IMR-90 (cell line): ENCODE measurements at places on chromosomes 4 and X. TPM values are rescaled to one million over a fixed set of nuclear protein-coding genes. Genes with fewer than 3 reads are reported as not detected.

Gene SHOX
- total RNA-seq, result not detected in 2 replicates

Gene ASIC5
- not detected in 2 replicates for total RNA-seq

Gene IL2RG
- total RNA-seq, result not detected in 2 replicates

Gene RTL9
- total RNA-seq, result 0.56 and 0.90 TPM in 2 replicates

Gene PHKA2
- 9.4 and 10.0 TPM in 2 replicates for total RNA-seq

Gene DCLK2
- 10.8 and 11.3 TPM in 2 replicates for total RNA-seq

Gene EGF
- 2.2 and 4.2 TPM in 2 replicates for total RNA-seq

Gene TCEAL2
- not detected in 2 replicates for total RNA-seq

Gene CT45A10
- not detected in 2 replicates for total RNA-seq

Gene CRLF2
- total RNA-seq, result not detected in 2 replicates

Gene UGT2B15
- not detected in 2 replicates for total RNA-seq

Gene GYPB
- not detected in 2 replicates for total RNA-seq

Gene CYTL1
- 1.3 and 1.4 TPM in 2 replicates for total RNA-seq

Gene PFKFB1
- total RNA-seq, result under 0.01 TPM in 1 of 2 replicates, not detected in the other

Gene IL13RA1
- 31.7 and 35.6 TPM in 2 replicates for total RNA-seq

Gene NPFFR2
- not detected in 2 replicates for total RNA-seq

Gene PDE5A
- 567 and 770 TPM in 2 replicates for total RNA-seq

Gene WDR13
- total RNA-seq, result 60.8 and 62.7 TPM in 2 replicates

Gene PPP1R2C
- total RNA-seq, result not detected in 2 replicates

Gene TLR10
- total RNA-seq, result not detected in 2 replicates

Gene BEND2
- total RNA-seq, result not detected in 2 replicates
